Stimulated activated CD8-positive, alpha-beta memory T cell treated with anti-CD3 and anti-CD28 coated beads, Interleukin-7, amount 100 ng/mL, for 24 hours (primary cell): ENCODE measurements at places on chromosomes 1 and 21.

DNA sequence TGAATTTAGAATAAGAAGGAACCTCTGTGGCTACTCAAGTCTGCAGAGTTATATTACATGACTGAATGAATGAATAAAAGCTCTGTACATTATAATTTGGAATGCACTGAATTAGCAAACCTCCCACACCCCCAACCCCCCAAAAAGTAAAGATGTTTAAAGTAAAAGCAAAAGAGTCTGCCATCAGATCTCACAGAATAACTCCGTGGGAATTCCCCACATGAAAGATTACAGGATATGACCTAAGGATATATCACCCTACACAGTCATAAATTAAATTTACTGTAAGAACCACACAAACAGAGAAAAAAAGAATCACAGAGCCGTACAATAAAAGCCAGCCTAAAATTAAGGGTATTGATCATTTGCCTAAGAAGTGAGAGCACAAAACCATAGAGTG lies 587.3 kb downstream of the PTPRC start:
- no peak for DNase-seq

DNA sequence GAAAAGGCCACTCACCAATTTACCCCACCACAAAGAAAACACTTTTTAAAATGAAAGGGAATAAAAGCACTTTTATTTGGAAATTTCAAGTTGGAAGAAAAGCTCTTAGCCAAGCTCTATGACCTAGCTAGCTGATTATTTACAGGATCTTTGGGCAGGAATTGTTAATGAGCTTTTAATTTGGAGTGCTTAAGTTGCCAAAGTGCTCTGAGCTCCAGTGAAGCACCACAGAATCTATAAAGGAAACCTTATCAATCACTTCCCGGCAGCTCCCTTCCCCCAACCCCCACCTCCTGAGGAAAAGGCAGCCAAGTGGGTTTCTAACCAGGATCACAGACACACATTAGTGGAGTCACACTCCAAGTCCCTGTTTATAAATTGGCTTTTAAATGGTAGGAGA lies 1.5 kb downstream of the ERI3 start:
- DNase-seq = no peak

GRCh38 chr1:17890056-17890814 lies 135.1 kb downstream of the ACTL8 start:
- no peak for DNase-seq

DNA sequence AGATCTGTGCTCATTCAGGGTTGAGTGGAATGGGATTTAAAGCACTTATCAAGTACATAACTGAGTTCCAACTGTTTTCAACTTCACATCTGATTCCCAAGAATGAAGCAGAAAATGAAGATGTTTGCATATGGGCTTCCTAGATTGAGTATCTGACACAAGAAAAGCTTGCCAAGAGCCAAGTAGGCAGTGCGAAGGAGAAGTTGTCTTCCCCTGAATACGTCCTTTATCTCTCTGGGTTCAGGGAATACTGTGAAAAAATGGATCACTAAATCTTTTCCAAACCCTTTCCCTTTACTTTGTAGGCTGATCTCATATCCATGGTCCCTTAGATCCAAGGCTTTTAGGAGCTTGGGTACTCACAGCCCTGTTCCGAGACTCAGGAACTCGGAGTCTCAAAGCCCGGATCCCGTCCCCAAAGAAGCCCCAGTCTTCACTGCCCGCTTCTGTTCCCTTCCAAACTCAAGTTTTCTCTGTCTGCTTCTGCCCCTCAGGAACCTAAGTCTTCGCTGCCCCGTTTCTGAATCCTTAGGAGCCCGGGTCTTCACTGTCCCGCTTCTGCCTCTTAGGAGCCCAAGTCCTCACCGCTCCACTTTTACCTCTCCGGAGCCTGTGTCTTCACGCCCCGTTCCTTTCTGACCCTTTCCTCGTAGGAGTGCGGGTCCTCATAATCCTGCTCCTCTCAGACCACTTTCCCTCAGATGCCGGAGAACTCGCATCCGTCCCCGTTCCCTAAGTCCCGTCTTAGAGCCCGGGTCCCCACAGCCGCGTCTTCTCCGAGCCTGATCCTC lies 616 bp downstream of the TAF12 start:
- no peak for DNase-seq

GRCh38 chr21:15682186-15682895 lies 47.4 kb upstream of the USP25 start:
- DNase-seq = no peak

DNA sequence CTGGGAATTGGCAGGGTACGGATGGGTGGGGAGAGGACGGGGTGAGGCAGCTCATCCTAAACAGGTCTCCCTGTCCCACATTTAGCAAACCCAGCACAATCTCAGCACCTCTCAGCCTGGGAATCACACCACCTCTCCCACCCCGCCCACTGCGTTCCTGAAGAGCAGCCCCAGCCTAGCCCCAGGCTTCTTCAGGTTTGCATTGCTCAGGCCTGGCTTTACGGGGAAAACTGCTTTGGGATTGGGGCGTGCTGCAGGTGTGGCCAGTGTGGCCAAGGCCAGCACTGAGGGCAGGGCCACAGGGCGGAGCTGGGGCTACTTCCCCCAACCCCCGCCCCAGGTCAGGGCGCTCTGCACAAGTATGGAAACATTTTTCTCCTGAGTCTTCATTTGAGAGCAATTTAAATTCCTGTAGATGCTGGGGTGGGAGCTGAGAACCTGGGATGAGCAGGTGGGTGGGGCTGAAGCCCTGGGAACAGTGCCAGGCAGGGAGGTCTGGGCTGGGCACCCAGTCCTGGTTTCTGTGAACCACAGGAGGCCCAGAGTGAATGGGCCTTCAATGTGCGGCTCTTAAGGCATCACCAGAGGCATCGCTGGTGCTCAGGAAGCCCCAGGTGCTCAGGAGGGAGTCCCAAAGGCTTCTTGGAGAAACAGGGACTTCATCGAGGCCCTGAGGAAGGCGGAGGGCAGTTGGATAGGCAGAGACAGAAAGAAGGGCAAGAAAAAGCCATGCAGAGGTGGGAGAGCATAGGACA lies 24.1 kb downstream of the TNNT2 start:
- no peak for DNase-seq

DNA sequence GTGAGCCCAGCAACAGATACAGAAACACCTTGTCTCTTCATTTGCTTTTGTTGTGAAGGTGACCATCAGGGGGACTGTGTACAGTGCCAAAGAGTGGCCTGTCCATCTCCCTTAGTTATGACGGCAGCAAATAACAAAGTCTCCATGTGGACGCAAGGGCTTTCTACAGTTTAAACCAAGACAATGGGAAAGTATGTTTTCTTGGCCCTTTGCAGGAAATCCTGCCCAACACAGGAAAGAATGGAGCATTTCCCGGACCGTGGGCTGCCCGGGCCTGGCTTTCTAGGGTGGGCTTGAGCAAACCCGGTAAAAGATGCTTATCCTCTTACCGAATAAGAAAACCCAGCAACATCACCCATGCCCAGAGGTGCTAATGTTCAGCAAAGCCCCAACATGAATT lies 87.3 kb downstream of the ZBTB18 start:
- no peak for DNase-seq

DNA sequence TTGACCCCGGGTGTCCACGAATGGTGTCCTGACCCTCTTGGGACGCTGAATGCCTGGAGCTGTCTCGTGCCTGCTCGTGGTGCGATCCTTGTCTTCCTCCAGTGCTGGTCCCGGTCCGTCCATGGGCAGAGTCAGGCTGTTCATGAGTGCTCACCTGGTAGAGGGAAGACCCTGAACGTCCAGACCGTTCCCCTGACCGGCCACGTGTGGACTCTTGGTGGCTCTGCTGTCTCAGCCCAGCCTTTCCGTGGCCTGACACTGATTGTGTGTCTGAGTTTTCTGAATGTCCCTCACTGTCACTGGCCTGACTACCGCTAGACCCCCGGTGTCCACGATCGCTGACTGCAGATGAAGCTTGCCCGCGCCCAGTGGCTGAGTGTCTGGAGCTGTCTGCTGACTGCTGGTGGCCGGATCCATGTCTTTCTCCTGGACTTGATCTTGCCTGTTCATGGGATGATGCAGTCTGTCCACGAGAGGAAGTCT lies 11.7 kb downstream of the FLG start:
- DNase-seq = no peak

- no peak for DNase-seq
These were observed 16.4 kb upstream of the RNF186 start for GRCh38 chr1:19831441-19831840.

GRCh38 chr21:41957991-41958766 lies 4.4 kb upstream of the C2CD2 start:
- DNase-seq = no peak

GRCh38 chr21:15445327-15445726 lies 284.5 kb upstream of the USP25 start:
- DNase-seq = no peak

- DNase-seq = no peak
These were observed 68.5 kb downstream of the RBM11 start for GRCh38 chr21:14284481-14284880.

DNA sequence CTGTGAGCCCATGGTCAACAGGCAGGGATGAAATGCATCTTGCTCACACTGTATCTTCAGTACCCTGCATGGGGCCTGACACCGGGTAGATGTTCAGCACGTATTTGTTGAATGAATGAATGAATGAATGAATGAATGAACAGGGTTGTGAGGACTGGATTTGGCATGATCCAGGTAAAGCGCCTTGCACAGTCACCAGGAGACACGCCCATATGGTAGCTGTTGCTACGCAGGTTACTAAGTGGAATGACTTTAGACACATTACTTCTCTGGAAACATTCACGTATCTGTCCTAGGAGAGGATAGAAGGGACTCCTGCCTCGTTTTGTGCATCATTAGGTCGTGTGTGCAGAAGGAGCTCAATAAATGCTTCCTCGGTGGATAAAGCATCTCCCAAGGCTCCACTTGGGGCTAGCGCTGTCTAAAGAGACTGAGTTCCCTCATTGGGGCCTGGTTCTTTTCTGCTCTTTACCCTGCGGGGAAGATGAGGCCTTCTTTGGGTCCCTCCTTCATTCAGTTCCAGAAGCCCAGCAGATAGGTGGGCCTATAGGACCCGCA lies 54.2 kb downstream of the NDUFS5 start:
- no peak for DNase-seq

- DNase-seq = no peak
These were observed 90.7 kb downstream of the GPR88 start for GRCh38 chr1:100628631-100629081.

GRCh38 chr1:205356440-205357139 lies at the start of gene KLHDC8A:
Gene KLHDC8A (minus strand): TSS chr1:205356922. CDS start chr1:205343604, 13,318 bp downstream.
- no peak for DNase-seq

- DNase-seq = no peak
These were observed 17.0 kb downstream of the C1orf159 start for GRCh38 chr1:1098681-1099421.

DNA sequence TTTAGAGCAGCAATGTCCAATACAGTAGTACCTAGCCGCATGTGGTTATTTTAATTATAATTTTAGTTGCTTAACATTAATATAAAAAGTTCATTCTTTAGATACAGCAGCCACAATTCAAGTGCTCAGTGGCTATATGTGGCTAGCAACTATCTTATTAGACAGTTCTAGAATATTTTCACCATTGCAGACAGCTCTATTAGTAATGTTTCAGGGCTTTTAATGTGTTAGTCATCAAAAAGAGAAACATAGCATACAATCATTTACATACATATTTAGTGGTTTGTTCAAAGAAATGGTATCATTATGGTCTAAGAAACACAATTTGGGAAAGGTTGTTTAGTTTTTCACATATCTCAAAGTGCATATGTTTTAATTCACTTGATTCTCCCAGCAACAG lies 66.6 kb upstream of the DYNLT5 start:
- DNase-seq = no peak

- DNase-seq = no peak
These were observed 639 bp upstream of the IPO9 start for GRCh38 chr1:201828217-201828819.

DNA sequence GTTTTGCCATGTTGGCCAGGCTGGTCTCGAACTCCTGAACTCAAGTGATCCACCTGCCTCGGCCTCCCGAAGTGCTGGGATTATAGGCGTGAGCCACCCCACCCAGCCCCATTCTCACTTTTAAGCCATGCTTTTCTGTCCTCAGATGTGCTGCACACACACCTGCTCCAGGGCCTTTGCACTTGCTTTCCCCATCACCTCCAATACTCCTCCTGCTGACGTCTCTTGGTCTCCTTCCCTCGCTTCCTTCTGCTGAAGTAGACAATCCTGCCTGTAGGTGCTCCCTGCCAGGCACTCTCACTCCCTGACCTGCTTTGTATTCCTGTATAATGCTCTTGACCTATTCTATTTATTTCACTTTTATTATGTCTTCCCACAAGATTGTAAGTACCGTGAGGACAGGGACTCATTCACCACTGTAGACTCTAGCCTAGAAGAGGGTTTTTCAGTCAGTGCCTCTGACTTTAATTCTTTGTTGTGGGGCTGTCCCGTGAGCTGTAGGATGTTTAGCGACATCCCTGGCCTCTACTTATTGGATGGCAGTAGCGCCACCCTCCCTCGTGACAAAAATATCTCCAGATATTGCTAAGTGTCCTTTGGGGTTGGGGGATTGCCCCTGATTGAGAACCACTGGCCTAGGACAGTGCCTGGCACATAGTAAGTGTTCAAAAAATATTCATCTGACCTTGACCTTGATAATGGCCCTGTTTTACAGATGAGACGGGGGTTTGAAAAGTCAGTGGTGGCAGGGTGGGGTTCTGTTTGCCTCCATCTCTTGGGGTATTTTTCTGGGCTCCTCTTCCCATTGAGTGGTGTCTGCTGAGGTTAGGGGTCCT lies 4.6 kb downstream of the TNFRSF1B start:
- DNase-seq = no peak
